ENCODE measurements at places on chromosomes 7 and 10. TPM values are rescaled to one million over a fixed set of nuclear protein-coding genes. Genes with fewer than 3 reads are reported as not detected.
A peak's percentile ranks its signal among the peaks of the same experiment; 100 is the strongest.

DNA sequence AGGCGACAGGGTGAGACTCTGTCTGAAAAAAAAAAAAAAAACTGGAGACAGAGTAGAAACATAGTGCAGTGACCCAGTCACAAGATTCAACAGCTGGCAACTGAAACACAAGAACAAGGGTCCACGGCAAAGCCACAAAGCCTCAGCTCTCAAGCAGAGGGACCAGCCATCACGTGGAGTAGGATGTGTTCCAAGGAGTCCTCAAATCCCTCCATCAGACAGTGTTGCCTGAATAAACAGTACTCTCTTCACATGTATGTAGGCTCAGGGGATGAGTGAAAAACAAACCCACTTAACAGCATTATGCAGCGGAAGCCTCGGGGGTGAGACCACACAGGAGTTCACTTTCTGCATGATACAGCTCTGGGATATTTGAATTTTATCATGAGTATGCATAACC is 62.0 kb downstream of the SLIT1 start:
- H3K36me3 ChIP-seq: no peaks in the 10 kb centered on the region
- H3K4me1 ChIP-seq: no peaks in the 10 kb centered on the region
- peaks cover 1% of the 10 kb centered on the region for H3K27me3 ChIP-seq
- DNase-seq: no peak
- H3K4me3 ChIP-seq: no peak overlapping the region

DNA sequence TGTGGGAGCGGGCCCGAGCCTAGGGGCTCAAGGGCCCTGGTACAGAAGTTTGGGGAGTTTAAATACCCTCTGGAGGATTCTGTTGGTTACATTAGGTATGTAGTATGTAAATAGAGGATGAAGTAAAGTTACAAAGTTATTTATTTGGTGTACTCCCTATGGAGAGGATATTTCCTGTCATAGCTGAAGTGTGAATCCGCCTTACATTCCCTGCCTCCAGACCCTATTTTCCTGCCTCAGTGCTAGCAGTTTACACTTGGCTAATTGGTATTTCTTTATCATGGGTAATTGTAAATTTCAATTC is 60.6 kb upstream of the KLF14 start:
- no peak overlapping the region for H3K4me3 ChIP-seq
- H3K27ac ChIP-seq: no peak overlapping the region
- no peaks in the 10 kb centered on the region for H3K4me1 ChIP-seq
- H3K27me3 ChIP-seq: peaks cover 5% of the 10 kb centered on the region
- no peaks in the 10 kb centered on the region for H3K36me3 ChIP-seq

DNA sequence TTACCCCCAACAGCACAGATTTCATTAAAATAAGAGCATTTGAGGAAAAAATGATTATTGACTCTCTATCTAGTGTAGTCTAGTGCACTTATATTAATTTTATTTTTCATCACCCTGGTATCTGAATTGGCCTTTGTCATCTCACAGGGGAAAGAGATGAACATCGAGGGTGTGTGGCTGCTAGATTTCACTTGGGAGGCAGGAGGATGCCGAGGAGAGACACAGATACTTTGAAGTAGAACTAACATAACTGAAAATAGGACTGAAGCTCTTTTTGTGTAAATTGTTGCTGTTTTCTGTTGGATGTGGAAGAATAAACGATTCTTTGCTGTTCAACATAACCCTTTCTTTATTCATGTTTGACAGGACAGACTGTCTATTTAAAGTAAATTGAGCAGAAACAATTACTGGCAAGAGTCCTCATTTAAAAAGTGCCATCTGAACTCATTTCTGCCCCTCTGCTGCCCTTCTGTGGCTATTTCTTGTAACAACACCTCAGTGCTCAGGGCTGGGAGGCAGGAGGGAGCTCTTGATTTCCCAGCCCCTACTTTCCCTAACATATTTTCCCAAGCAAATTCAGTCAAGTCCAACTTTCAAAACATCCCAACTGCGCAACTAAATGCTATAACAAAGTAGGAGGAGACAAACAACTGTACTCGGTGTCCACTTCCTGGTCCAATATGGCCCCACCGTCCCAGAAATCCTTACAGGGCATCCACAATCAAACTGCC is 15.6 kb downstream of the LYZL1 start:
- H3K4me3 ChIP-seq: peak overlapping the region; percentile 16
- no peaks in the 10 kb centered on the region for H3K36me3 ChIP-seq
- DNase-seq: peak; percentile 53
- peaks cover 4% of the 10 kb centered on the region for H3K4me1 ChIP-seq

The KCNMA1 gene
- total RNA-seq: not detected
